ENCODE measurements at places on chromosomes 6 and 20.
A peak's percentile ranks its signal among the peaks of the same experiment; 100 is the strongest.

- no peak for DNase-seq
Measured at GRCh38 chr20:57749869-57750268, 40.1 kb upstream of the PMEPA1 start.

- DNase-seq: no peak
Measured at GRCh38 chr20:37484331-37484730, 36.7 kb upstream of the NNAT start.

GRCh38 chr20:53316206-53316937 is 277.3 kb downstream of the ZNF217 start:
- DNase-seq: no peak

DNA sequence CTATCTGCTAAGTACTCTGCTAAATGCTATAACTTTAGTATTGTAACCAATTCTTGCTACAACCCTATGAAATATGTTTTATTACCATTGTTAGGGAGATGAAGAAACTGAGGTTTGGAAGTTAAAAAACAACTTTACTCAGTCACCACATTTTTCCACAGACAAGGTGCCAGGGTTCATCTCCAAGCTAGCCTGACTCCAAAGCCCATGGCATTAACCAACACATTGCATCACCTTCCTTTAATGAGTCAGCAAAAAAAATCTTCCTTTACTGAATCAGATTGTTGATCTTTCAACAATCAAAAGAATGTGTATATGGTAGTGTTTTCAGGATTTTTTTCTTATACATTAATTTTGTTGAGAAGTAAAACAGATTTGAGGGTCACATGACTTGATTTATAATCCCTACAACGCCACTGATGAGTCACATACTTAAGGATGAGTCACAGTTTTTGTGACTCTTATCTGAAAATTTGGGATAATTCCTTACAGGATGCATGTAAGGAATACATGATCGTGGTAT is 41.5 kb downstream of the MAN1A1 start:
- DNase-seq: no peak

DNA sequence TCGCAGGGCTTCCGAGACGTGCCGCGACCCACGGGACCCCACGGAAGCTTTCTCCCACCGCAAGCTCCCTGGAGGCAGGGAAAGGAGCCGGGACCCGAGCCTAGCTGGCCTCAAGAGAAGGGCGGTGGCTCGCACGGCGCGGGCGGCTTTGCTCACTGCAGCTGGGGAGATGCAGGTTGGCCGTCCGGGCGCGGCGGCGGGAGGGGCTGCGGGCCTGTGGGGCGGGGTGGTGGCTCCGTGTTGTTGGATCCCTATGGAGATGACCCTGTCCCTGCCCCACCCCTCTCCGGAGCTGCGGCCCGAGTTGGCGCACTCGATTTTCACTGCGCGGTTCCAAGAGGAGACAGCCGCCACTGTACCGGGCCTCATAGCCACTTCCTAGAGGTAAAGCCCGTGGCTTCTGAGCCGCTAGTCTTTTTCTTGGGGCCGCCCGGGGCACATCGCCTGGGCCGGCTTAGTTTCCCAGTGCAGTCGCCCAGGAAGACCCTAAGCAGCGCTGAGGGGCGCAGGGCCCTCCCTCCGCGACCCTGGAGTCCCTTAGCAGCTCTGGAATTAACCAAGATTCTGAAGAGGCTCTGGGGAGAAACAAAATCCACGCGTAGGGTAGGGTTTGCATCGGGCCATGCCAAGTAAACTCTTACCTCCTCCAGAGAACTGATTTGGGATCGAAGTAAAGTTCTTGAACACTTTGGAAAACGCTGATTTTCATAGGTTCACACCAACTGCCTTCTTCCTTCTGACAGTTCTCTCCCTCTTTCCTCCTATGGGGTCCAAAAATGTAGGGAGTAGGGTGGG is at the start of gene ECT2L:
Gene ECT2L, plus strand, starts transcription at position 279 of the 795 bp plus-strand sequence. CDS start 17,188 bp downstream, outside the sequence.
- no peak for DNase-seq

- no peak for DNase-seq
Measured at GRCh38 chr20:21358737-21359136, 38.6 kb downstream of the NKX2-4 start.

DNA sequence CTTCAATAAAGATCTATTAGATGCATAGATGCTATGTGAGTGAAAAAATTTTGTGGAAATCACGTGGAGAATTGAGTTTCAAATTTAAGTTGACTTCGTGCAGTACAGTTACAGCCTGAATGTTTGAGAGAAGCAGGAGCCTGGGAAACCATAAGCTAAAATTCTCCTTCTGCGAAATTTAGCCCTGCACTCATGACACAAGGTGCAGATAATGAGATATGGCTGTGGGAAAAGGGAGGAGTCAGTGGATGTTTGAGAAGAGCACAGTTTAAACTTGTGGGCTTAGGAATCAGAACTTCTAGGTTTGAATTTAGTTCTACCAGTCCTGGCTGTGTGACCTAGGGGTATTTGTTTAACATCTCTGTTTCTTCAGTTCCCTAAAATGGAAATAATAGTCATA is 32.1 kb upstream of the SIRPG start:
- no peak for DNase-seq

DNA sequence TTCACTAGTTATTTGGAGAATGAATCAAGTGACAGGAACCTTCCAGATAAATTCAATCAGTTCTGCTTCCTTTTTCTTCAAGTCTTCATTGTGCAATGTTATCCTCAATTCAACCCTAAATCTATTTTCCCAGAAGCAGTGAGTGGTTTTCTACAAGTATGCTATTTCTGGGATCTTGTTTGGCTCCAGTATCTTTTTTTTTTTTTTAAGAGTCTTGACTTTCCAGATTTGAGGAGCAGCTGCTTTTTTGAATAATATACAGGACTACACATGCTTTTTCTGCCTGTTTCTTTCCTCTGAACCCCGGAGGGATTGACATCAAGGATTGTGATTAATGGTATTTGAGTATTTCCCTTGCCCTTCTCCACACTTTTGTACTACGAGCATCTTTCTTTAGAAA is 339.2 kb upstream of the JAG1 start:
- DNase-seq: no peak

DNA sequence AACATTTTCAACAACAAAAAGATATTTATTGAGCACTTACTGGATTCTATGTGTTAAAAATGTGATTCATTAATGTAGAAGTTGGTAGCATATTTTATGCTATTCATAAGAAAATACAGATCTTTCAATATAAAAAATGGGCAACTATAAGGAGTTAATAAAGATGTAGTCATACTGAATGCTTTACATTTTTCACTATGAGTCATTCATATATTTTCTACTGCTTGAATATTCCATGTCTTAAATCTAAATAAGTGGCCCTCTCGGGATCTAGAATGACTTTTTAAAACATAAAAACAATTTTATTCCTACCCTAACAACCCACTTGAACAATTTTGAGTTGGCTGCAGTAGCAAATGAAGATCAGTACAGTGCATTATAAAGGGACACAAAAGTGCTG is 362.1 kb downstream of the PHF3 start:
- no peak for DNase-seq

- DNase-seq: no peak
Measured at GRCh38 chr20:58718729-58719128, 26.1 kb downstream of the NPEPL1 start.

DNA sequence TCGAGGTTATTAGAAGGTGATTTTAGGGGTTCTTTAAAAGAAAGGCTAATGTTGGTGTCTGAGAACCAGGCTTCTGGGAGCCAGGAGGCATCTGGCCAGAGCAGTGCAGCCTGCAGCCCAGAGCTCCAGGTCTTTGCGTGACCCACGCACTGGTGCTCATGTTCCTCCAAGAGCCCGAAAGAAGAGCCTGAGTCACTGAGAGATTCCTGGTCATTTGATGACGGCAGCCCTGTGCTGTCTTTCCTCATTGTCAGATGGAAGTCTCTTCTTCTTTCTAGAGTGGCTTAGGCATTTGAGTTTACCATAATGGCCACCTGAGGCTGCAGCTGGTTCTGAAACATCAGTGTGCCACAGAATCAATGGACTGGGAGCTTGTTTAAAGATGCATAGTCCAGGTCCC is 46.4 kb downstream of the CD109 start:
- DNase-seq: no peak

GRCh38 chr6:137258170-137258569 is 39.0 kb upstream of the IFNGR1 start:
- DNase-seq: no peak

DNA sequence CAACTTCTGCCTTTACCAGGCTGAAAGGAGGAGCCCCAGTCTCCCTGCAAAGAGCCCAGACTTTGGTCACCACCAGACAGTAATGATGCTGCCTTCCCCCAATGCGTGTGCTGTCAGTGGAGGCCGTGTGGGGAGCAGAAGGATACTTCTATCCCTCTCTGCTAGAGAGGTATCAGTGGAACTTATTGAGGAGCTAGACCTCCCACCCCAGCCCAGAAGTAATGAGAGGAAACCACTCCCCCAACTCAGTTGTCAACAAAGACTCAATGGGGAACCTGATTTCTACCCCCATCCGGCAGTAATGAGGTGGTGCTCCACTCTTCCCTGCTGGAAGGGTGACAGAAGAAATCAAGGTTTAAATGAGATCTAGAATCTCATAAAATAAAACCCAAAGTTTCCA is 4.4 kb upstream of the WFDC8 start:
- no peak for DNase-seq

DNA sequence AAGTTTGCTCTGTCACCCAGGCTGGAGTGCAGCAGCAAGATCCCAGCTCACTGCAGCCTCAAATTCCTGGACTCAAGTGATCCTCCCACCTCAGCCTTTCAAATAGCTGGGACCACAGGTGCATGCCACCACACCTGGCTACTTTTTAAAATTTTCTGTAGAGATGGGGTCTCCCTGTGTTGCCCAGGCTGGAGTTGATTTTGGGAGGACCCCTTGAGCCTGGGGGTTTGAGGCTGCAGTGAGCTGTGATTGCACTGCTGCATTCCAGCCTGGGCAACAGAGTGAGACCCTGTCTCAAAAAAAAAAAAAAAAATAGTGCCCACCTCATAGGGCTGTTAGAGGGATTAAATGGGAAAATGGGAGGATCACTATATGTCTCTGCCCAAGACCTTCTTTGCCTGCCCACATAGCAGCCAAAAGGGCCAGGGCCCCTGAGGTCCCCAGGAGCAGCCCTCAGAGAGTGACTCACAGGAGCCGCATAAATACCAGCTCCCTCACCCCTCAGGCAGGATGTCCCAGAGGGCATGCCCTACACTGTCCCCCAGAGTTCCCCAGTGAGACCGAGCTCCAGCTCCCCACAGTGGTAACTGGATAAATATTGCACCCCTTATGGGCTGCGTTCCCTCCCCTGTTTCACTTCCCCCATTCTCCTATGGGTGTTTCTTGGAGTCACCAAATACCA is 11.7 kb upstream of the MDGA1 start:
- DNase-seq: no peak

- no peak for DNase-seq
Measured at GRCh38 chr6:145631374-145631773, 103.9 kb downstream of the EPM2A start.

DNA sequence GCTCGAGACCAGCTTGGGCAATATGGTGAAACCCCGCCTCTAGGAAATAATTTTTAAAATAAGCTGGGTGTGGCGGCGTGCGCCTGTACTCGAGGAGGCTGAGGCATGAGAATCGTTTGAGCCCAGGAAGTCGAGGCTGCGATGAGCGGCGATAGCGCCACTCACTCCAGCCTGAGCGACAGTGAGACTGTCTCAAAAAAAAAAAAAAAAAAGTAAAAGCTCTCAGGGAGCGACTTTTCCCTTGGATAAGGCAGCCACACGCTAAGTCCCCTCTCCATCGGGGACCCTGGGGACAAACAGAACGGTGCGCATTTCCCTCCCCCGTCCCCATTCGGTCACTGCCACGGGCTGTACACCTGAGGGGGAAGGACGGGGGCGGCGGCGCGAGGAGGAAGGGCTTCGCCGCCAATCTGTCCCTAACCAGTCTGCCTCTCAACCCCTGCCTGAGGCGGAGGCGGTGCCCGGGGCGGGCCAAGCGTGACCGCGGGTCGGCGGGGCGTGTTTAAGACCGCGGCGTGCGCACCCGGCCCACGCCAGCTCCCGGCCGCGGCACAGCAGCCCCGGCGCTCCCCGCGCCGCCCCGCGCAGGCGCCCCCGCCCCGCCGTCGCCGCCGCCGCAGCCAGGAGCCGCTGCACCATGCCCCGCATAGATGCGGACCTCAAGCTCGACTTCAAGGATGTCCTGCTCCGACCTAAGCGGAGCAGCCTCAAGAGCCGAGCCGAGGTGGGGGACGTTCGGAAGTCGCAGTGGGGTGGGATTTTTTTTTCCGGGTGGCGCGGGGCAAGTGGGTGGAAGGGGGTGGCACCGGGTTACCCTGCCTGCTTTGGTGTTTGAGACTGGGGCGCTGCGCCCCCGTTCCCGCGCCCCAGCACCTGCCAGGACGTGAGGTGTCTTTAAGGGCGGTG is at the start of gene GMPR:
Gene GMPR, plus strand, starts transcription at position 531 of the 906 bp plus-strand sequence. Its CDS starts 107 bp downstream, at position 638.
- peak; percentile 65 for DNase-seq

GRCh38 chr6:88442737-88443136 is 276.6 kb upstream of the CNR1 start:
- no peak for DNase-seq

DNA sequence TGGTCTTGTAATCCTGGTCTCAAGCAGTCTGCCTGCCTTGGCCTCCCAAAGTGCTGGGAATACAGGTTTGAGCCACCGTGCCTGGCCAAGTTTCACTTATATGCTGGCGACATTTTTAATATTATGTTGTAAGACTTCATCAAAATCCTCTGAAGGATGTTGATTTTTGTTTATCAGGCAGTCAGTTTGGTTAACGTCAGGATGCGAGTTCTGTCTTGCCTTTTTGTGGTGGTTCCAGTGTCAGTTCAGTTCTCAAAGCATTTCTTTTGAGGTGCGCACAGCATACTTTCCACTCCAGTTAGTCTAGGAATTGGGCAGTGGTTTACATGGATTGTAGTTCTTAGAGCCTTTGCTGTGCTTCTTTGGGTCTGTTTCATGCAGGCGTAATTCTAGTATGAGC is 24.9 kb downstream of the SCAF8 start:
- DNase-seq: no peak

GRCh38 chr6:15588971-15589634 is 73.7 kb downstream of the DTNBP1 start:
- no peak for DNase-seq

GRCh38 chr6:5280920-5281319 is 19.6 kb downstream of the FARS2 start:
- no peak for DNase-seq

DNA sequence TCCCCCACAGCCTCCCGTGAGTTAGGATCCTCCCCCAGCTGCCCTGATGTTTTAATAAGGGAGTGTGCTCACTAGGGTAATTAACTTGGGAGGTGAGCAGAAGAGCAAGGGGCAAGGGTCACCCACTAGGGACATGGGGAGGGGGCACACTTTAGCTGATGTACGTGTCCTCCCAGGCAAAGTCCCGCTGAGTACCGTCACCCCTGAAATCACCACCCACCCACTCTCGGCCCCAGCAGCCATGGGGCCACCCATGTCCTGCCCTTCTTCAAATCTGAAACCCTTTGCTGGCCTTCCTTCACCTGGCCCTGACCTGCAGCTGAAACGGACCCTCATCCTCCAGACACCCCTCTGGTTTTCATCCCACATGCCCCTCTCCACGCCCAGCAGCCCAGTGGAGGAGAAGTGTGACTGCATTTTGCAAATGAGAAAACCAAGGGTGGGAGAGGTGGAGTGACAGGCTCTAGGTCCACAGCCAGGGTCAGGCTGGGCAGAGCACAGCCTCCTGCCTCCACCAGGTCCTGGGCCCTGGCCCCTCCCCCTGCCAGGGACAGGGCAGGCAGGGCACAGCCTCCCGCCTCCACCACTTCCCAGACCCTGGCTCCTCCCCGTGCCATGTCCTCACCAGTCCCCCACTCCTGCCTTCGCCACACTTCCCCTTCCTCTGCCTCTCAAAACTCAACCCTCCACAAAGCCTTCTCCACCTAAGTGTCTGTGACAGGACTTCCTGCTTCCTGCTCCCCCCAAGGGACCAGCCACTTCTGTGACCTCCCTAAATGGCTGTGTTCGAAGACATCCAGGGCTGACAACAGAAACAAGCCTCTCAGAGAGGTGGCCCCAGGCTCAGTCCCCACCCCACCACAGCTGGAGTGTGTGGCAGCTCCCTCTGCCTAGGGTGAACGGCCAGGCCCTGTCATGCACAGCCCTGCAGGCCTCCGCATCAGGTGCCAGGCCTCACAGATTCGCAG is 15.1 kb downstream of the ACSS1 start:
- DNase-seq: peak; percentile 13
